ENCODE measurements at places on chromosomes 5 and 9.

GRCh38 chr5:152288917-152289595 is 116.0 kb downstream of the NMUR2 start:
- no peak for DNase-seq

DNA sequence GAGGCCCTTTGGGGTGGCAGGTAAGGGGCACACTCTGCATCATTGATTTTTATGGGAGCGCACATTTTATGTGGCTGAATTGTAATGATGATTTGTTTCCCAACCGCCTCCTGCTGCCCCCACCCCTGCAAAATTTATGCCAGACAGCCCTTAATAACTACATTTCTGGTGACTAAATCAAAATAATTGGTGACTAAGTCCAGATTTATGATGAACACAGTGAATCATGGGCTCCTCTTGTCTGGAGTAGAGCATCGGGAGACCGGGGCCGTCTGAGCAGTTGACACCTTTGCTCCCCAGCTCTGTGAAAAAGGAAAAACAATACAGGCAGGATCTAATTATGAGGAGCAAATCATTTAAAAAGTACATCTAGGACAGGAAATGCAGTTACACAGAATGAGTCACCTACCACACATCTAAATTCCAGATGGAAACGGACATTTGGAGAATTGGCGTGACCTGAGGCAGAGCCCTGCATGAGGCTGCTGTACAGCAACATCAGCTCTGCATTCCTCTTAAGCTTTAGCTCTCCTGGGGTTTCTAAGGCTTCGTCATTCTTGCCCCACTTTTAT is 58.9 kb downstream of the DOCK2 start:
- DNase-seq, result peak; percentile 79

DNA sequence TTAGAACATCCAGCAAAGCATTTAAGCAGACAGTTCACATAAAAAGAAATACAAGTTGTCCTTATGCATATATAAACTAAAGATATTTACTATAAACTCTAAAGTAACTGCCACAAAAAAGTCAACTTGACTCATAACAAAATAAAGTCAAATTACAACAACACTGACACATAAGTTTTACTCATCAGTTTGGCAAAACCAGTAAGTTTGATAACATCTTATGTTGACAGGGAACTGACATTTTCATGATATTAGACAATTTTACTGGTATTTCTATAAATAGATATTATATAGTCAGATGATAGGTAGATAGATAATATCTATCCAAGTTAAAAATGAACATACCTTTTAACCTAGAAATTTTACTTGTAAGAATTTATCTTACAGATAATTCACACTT is 9.9 kb upstream of the TSLP start:
- no peak for DNase-seq

- DNase-seq, result no peak
Observed at GRCh38 chr9:84179531-84179930, 161.0 kb downstream of the SLC28A3 start.

DNA sequence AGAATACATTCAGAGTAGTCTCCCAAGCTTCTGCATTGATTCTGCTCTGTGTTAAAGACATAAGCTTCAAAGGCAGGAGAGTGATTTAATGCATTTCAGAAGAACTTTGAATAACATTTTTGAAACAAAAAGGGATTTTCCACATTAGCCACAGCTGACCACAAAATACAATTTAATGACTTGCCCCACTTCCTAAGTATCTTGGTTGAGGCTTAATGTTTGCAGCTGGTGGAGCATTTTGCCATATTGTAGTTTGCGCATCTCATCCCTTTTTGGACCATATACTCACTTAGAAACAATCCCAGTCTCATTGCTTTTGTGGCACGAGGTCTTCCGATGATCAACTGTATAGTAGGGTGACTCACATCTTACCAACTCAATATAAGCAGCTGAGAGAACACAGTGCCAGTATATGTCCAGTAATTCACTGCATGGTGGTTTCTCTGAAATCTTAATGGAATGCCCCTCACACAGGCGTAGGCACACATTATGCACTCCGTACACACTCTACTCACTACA is 455.8 kb upstream of the PTGER4 start:
- DNase-seq, result peak; percentile 53

DNA sequence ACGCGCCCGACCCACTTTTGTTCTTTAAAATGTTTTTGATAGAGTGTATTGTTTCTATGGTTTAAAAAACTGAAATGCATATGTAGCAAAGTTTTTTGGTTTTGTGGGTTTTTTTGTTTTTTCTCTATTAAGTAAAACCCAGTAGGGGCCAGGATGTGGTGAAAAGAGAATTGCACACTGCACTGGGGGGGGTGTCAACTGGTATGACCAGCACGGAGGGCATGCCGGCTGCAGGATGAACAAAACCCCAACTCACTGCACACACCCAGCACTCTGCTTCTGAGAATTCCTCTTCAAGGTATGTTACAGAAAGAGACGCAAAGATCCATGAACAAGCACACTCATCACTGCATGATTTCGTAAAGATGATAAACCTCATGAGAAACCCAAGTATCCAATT is 75.0 kb downstream of the STK10 start:
- DNase-seq, result no peak

DNA sequence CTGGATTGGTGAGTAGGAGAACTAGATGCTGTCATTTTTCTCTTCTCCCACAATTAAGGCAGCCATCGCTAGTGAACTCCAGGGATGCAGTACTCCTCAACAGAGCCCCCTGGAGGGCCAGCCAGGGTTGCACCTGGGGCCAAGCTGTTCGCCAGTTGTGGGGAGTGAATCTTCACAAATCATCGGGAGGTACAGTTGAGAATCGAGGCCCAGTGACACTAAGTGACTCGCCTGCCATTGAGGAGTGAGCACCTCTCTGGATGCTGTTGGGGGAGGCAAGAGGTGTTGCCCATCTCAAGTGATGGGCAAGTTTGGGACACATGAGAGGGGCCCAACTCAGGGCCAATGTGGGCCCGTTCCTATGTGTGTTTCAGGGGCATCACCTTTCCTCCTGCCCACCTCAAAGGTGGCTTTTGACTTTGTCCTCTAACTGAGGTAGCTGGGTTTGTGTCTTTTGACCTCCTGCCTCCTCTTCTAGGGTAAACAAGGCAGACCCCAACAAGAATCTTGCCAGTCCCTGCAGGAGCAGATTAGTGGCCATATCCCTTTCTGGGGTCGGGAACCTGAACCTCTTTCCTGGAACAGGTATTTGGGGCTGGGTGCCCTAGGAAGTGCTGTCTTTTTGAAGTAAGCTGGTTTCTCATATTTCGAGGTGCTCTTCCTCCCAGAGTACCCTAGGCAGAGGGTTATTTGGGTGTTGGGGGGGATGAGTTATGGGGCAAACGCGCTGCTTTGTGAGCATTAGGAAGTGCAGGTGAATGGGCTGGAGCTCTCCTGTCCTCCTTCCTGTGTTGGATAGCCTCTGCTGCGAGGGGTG is 181.2 kb downstream of the MACROH2A1 start:
- DNase-seq, result no peak

- peak; percentile 51 for DNase-seq
Observed at GRCh38 chr5:1010181-1010510, 1.5 kb downstream of the NKD2 start.

GRCh38 chr5:1040571-1040970 is 32.0 kb downstream of the NKD2 start:
- no peak for DNase-seq

DNA sequence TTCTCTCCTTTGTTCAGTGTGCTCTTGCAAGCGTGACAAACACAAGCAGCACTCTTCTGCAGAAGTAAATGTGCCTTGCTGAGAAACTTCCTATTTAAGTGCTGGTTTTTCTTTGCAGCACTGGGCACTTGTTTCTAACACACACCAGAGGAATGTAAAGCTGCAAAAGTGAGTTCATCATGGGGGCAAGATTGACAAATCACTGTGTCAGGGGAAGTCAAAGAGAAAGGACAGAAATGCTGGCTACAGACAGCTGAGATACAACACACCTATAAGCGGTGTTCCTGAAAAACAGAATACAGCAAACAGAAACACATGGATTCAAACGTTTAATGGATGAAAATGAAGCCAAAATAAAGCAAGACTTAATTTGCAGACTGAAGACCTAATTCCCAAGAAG is 19.6 kb downstream of the ROR2 start:
- DNase-seq, result no peak

DNA sequence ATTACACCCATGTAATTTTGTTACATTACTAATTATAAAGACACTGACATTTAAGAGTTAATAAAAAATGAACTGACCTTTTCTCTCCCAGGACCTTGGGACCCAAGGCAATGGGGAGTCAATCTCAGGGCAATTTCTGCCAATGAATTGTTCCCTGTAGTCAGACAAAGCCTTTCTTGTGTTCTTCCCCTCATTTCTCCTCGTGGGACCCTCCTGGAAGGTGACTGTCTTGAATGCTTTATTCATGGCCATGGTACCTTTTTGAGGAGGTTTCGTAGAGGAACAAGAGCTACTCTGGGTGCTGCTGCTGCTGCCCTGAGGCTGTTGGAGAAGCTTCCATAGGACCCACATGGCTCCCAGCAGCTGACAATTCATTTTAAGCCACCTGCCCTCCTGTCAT is 190.3 kb downstream of the SNX18 start:
- no peak for DNase-seq

GRCh38 chr5:93941897-93942296 is 200.5 kb upstream of the POU5F2 start:
- DNase-seq, result no peak

GRCh38 chr9:35517131-35517530 is 27.2 kb downstream of the RUSC2 start:
- DNase-seq, result no peak

- no peak for DNase-seq
Observed at GRCh38 chr9:113995963-113996362, 82.1 kb downstream of the AMBP start.

- no peak for DNase-seq
Observed at GRCh38 chr5:138833726-138834480, 41.2 kb downstream of the LRRTM2 start.

- DNase-seq, result no peak
Observed at GRCh38 chr9:138038244-138038671, 160.7 kb downstream of the CACNA1B start.

- DNase-seq, result no peak
Observed at GRCh38 chr9:92294297-92294676, 790 bp upstream of the IARS1 start.

DNA sequence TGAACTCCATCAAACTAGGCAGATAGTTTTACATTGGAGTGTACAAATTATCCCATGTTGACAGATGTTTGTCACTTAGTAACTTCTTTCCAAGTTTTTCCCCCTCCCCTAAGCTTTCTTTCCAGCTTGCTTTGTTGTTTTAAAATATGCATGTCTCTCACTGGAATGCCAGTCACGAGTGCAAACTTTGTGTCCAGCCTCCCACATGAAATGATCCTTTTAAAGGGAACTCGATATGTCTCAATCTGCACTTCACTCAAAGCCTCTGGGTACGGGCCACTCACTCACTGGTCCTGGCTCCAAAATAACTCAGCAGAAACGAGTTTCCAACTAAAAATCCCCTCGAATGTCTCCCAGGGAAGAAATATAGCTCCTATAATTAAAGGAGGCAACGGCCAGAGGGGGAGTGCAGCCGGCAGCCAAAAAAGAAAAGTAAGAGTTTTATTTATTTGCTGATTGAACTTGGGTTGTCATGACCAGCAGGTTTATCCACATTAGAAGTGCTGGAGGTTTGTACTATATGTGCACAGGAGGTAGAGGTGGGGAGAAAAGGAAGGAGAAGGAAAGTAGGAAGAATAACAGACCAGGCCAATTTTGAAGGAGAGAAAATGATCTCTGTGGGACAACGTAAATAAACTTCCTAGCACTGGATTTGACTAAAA is 17.5 kb downstream of the NR2F1 start:
- DNase-seq, result no peak

DNA sequence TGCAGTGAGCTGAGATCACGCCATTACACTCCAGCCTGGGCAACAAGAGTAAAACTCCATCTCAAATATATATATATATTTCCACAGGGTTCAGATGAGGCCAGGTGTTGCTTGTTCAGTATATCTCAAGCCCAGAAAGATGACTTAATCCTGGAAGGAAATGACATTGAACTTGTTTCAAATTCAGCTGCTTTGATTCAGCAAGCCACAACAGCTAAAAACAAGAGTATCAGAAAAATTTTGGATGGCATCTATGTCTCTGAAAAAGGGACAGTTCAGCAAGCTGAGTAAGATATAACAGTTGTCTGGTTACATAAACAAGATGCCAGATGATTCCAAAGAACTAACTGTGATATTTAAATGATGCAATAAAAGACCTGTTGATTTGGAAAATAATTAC is 352.0 kb downstream of the KCTD16 start:
- DNase-seq, result no peak

GRCh38 chr9:38042626-38043357 is 26.2 kb downstream of the SHB start:
- DNase-seq, result no peak

GRCh38 chr9:93270976-93271375 is 87.0 kb downstream of the WNK2 start:
- DNase-seq, result no peak

- DNase-seq, result no peak
Observed at GRCh38 chr5:78889369-78890140, 95.6 kb downstream of the ARSB start.

DNA sequence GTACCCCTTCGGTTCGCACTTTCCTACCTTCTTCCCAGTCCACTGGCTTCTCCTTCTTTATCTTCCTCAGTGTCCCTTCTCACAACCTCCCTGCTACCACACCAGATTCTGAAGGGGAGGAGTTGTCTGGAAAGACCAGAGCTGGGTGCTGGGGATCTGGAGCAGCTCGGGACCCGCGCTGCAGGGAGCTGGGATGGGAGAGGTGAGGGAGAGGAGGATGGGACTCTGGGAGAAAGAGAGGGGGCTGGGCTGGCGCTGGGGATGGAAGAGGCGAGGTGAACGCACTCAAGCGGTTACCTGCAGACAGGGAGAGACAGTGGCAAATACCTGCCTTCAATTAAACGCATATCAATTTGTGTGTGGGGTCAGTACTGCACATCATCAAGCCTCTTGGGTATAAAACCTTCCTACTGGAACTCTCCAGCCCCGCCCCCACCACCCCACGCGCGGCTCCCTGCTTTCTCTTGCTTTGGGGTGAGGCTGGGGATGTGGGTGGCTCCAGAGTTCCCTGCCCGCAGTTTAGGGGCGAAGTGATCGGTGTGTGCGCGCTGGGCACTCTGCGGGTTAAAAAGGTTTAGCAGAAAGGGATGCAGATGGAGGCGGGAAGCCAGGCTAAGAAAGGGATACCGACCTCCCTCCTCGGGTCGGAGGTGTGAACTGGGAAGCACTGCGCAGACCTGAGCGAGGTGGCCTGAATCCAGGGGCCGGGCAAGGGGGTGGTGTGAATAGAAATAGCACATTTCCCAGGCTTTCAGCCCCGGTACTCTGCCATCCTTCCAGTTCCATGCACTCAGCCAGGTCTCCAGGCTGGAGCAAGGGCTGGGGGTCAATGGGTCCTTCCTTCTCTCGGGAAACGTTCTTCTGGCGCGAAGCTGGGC is 977 bp upstream of the PAM start:
- DNase-seq, result peak; percentile 23

- DNase-seq, result peak; percentile 72
Observed at GRCh38 chr9:93304574-93305496, 120.9 kb downstream of the WNK2 start.

Data from HTR-8/SVneo (cell line).